ENCODE measurements at places on chromosomes 7 and 10.

- no peak for DNase-seq
These were observed 315.1 kb upstream of the C7orf33 start for GRCh38 chr7:148275359-148275890.

DNA sequence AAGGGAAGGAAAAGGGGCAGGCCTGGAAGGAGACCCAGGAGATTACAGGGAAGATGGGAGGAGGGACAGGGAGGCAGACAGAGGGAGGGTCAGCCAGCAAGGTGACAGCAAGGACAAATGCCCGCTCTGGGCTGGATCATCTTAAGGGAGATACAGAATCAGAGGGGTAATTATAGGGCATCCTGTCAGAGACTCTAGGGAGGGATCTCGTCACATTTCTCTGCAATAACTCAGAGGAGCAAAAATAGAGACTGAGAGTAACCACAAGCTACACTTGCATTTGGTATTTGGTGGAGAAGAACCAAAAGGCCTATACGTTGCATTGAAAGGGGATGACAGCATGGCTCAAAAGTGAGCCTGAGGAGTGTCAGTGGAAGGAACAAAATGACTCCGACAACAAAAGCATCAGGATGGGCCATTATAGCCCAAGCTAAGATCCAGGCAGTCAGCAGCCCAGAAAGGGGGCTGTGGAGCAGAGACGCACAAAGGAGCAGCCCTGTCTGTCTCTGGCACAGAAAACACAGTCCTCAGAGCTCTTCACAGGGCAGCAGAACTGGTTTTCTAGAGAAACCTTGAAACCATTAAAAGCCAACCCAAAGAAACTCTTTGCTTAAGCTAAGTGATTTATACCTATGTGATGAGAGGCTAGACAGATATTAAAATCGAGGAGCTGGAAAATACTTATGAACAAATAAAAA lies 430.2 kb upstream of the VSTM2A start:
- DNase-seq: no peak

GRCh38 chr10:112246-112645 lies 23.0 kb upstream of the ZMYND11 start:
- no peak for DNase-seq

GRCh38 chr7:28643584-28644340 lies 231.4 kb downstream of the CREB5 start:
- DNase-seq: no peak

DNA sequence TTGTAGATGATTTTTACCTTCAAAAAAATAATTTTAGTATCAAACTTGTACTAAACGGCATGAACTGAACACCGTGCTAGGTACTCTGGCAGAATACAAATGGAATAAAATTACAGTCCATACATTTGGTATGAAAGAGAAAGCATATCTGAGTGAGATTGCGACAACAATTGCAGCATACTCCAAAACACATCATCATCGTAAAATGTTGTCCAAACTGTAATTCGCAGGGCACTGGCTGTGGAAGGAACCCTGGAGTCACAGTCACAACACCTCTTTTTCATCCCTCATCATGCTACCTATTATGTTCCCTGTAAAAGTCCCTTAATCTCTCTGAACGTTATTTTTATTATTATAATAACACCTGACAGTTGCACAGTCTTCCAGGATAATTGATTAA lies 13.5 kb downstream of the CREM start:
- DNase-seq: no peak

DNA sequence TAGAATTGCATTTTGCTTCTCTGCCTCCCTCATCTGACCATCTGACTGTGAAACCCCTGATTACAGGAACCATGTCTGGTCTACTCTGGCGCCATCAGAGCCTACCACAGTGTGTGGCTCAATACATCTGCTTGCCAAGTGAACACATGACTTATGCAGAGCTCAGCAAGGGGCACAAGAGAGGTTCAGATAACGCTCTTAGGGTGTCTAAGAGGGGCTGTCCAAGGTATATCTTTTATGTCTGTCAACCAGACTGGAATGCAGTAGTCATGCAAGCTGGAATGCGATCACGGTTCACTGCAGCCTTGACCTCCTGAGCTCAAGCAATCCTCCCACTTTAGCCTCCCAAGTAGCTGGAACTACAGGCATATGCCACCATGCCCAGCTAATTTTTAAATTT lies 10.3 kb upstream of the RRP12 start:
- no peak for DNase-seq

- DNase-seq: no peak
These were observed 54.9 kb downstream of the CLIP2 start for GRCh38 chr7:74344132-74344496.

DNA sequence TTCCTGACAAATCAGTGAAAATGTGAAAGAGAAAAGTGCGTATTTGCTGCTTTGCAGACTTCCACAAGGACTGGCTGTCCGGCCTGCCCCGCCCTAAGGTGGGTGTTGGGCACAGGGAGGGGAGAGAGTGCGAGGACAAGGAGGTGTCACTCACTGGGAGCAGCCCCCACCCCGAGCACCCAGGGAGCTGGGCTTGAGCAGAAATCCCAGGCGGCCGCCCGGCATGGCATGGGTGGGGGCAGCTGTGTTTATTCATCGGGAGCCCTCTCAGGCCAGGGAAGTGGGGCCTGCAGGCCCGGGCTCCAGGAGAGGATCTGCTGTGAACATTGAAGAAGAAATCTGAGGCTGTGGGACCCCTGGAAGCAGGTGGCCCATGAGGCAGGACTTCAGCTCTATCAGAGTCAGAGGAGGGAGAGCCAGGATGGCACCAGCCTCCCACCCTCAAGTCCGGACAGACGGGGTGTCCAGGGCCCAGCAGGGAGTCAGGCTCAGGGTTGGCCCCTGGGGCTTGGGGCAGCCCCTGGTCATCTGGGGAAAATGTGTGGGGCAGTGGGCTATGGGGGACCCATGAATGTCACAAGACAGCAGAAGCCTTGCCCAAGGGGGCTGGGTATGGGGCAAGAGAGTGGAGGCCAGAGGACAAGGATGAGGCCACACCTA lies 164.4 kb upstream of the PPP2R2D start:
- no peak for DNase-seq

DNA sequence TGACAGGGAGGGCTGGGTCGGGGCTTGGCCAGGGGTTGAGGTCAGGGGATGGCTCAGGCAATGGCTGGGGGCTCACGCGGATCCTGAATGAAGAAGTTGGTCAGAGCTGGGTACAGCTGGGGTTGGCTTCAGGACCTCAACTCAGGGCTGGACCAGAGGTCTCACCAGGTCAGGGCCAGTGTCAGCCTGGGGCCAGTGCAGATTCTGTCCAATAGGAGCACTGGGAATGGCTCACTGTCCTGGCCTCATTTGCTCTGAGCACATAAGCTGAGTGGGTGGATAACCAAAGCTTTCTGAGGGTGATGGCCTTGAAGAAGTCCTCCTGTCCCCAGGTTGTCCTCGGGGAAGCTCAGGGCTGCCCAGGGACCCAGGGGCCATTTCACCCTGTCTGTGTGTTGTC lies 54.9 kb upstream of the PCBD1 start:
- DNase-seq: no peak

DNA sequence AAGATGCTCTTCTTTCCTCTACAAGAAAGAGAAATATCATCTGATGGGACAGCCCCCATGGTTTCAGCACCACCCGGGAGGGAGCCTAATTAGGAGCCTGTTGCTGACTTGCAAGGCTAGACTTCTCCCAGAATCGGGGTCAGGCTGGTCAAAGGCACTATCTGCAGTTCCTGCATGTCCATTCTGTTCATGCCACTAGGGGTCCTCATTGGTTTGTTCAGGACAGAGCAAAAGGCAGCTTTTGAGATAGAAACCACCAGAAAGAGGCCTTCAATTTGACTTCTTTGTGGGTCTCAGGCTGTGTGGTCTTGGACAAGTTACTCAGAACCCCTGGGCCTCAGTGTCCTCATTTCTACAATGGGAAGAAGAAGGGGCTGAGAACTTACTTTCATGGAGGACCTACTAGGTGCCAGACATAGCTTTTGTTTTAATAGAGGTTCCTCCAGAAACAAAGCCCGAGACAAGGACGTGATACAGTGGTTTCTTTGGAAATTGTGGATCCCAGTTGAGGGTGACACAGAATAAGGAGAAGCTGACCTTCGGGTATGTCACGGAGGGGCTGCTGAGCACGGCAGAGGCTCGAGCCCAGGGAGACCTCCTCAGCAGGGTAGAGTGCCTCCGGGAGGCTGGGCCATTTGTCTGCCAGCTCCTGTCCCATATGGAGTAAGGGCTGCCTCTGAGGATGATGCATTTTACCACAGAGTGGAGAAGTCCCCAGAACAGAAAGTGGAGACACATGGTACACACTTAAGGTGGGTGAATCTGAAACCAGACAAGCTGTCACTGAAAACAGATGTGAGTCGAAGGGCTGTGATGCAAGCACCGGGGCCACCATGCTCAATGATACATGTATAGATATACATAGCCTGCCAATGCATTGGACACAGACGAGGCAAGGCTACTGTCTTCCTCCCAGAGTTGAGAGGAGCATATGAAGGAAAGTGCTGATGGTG lies 33.1 kb upstream of the NEUROD6 start:
- DNase-seq: peak; percentile 58

- no peak for DNase-seq
These were observed 56.0 kb upstream of the CHST15 start for GRCh38 chr10:124149189-124150042.

GRCh38 chr7:6254866-6255265 lies 17.6 kb downstream of the CYTH3 start:
- DNase-seq: no peak

- no peak for DNase-seq
These were observed 655.8 kb upstream of the ANKRD30A start for GRCh38 chr10:36469585-36469984.

GRCh38 chr10:42645103-42645502 lies 6.7 kb upstream of the ZNF33B start:
- no peak for DNase-seq

GRCh38 chr10:13271552-13272163 lies 28.2 kb downstream of the PHYH start:
- peak; percentile 65 for DNase-seq

- no peak for DNase-seq
These were observed 5.4 kb upstream of the HKDC1 start for GRCh38 chr10:69214666-69215131.

DNA sequence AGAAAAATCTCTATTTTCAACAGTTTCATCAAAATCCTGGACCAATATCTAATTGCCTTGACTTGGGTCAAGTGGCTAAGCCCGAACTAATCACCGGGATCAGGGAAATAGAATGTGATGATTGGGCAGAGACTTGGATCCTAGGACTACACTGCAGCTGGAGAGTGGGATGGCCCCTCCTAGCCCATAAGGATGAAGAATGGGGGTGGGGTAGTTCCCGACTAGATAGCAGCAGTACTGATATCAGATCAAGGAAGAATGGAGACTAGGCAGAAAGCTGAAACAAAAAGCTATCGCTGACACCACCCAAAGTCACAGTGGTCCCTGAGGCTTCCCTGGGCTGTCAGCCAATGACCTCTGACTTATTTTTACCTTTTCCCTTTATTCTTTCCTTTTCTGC lies 160.4 kb upstream of the PHYHIPL start:
- DNase-seq: no peak

DNA sequence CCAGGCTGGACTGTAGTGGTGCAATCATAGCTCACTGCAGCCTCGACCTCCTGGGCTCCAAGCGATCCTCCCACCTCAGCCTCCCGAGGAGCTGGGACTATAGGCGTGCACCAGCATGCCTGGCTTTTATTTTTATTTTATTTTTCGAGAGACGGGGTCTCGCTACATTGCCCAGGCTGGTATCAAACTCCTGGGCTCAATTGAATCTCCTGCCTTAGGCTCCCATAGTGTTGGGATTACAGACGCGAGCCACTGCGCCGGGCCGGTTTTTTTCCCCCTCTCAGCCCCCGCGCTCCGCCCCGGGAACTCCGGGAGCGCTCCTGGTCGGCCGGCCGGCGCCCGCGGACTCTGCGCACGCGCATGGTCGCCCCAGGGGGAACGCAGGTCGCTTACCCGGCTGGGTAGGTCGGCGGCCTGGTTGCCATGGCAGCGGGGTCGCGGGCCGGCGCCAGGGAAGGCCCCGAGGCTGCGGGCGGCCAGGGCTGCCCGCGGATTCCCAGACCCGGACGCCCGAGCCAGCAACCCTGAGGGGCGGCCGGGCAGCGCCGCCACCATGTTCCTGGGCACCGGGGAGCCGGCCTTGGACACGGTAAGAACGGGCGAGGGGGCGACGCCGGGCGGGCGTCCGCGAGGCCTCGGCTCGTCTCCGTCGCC lies at the start of gene IQCE:
Gene IQCE (plus strand): TSS at position 351 of the 654 bp plus-strand sequence. CDS start 203 bp downstream, at position 554.
- peak; percentile 95 for DNase-seq

GRCh38 chr7:13947535-13947934 lies 41.9 kb downstream of the ETV1 start:
- DNase-seq: no peak

DNA sequence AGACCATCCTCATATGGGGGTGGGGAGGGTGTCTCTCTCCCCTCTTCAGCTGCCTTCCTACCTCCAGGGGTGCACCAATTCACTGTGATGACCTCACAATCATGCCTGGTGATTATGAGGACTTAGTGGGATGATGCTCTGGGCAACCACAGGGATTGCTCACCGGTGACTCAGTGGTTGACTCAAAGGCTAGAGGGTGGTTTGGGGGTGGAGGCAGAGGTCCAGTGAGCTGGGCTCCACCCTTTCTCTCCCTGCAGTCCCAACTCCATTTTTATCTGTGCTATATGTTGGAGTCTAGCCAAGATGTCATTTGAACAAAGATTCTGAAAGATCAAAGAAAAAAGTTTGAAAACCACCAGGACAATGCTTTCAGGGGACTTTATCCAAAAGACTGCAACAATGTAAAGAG lies 286.9 kb downstream of the KCNMA1 start:
- DNase-seq: peak; percentile 30

- DNase-seq: no peak
These were observed 53.5 kb upstream of the FGL2 start for GRCh38 chr7:77253151-77253550.

DNA sequence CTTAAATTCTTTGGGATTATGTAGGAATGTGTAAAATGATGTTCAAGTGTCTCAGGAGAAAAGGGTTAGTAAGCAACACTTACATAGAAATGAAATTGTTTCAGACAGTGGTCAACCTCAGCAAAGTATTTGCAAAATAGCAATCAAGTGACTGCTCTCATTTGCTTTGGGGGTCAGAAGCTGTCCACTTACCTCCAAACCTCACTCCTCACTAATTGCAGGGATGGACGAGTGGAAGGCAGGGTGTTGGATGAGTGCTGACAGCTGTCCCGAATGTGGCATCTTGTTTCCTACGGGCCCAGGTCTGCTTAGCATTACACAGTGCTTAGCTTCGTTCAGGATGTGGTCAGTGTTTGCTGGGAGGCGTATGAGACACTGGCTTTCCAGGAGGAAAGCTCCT lies 437.0 kb downstream of the SUGCT start:
- no peak for DNase-seq

DNA sequence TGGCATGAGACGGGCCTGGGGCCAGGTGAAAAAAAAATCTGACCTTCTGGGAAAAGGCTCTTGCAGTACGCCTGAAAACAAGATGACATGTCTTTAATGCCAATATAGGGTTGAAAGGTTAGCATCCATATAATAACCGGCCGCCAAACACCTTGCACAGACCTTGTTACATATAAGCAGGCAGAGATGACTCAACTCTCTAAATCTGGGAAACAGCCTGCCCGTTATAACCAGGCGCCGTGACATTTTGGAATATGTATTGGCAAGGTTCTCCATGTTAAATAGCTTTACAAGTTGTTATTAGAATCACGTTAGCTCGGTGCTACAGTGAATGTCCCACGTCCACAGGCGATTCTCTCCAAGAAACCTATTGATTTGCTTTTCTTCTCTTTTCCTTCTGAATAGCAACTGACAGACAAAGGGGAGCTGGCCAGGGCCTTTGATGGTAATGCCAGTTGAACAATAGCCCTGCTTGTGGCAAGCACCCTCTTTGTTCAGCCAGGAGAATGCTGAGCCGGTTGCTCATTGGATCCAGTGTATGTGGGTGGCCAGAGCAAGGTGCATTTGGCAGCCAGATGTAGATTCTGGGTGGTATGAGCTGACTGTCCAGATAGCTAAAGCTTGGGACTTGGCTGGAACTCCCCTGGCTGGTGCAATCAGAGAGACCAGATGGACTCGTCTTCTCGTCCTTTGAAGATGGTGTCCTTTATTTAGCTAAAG lies 80.1 kb upstream of the AUTS2 start:
- no peak for DNase-seq

All from colonic mucosa (tissue), 4 donors.